ENCODE measurements at places on chromosomes 7 and 10.

- peak; percentile 69 for DNase-seq
These were observed 35.1 kb upstream of the ZNRF2 start for GRCh38 chr7:30249316-30249715.

DNA sequence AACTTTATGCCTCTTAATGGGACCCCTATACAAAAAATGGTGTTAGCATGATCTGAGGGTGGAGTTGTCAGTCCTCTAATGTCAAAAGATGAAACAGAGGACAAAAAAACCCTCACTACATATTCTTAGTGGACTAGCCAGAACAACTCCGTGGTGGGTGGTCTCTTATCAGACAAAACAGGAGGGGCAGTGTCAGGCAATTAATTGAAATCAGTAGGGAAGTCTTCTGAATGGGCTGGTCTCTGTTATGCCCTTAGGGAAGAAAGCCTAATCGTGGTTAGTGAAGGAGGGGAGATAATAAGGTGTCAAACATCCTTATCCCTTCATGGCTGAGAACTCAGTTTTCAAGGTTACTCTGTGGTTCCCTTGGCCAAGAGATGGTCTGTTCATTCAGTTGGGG, 909.4 kb downstream of the GRID1 start:
- DNase-seq, result no peak

DNA sequence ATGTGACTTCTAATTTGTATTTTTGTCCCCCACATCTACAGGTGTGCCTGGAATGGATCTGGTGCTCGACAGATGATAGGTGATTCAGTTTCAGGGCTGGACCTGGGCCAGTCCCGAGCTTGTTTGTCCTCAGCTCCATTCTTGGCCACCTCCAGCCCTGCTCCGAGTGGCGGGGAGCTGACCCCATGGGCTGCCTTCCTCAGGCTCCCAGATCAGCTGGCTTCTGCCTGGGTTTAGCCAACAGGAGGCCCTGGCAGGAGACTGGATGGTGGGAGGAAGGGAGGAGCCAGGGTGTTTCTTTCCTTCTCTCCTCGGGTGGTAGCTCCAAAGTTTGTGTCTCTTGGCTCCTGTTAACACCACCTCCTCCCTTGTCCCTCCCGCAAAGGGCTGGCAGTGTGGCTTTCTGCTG, 75.2 kb downstream of the CDH23 start:
- DNase-seq, result no peak

- peak; percentile 88 for DNase-seq
These were observed 125.3 kb upstream of the CCDC6 start for GRCh38 chr10:60031664-60032063.

Measured in suppressor macrophage treated with lipopolysaccharide for 4 hours (primary cell).